Upper lobe of left lung (tissue), 6 donors: ENCODE measurements at places on chromosomes 7 and 10. TPM values are rescaled to one million over a fixed set of nuclear protein-coding genes. Genes with fewer than 3 reads are reported as not detected.

GRCh38 chr7:77460057-77460486 lies 43.9 kb upstream of the GSAP start:
- no peak for DNase-seq

DNA sequence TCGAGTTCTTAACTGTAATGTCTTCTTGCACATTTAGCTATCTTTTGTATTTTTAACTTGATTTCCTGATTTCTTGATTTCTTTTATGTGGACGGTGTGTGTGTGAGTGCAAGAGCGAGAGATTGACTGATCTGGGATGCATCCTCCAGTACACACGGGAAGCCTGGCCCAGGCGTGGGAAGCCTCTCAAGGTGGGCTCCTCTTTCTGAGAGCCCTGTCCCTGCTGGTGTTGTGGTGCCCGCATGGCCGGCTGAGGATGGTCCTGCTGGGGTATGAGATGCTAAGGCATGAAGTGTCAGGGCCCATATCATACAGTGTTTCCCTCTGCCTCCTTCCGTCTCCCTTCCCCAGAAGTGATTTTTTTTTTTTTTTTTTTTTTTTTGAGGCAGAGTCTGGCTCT lies 130.8 kb upstream of the TCERG1L start:
- no peak for DNase-seq

The HOXA2 gene
- total RNA-seq = 0.49 TPM

- no peak for DNase-seq
These were observed 70.0 kb downstream of the ARL4A start for GRCh38 chr7:12757443-12757842.

The AKR1E2 gene
- 6.3 TPM for total RNA-seq

DNA sequence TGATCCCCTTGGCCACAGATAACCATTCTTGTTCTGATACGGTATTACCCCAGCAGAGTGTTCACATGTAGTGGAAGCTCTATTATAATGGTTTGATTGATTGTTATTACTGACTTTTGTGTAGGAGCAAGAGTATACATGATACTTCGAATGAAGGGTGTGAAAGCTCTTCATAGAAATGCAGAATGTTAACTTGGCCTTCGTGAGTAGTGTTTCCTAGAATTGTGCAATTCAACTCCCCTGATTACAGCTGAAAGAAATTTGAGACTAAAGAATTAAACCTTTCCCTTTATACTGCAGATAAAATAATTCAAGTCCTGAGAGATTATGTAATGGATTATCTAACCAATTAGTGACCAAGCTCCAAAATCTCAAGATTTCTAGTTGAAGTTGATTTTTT lies 38.2 kb downstream of the MKLN1 start:
- no peak for DNase-seq

The SEMA3D gene
- total RNA-seq = 3.5 TPM

DNA sequence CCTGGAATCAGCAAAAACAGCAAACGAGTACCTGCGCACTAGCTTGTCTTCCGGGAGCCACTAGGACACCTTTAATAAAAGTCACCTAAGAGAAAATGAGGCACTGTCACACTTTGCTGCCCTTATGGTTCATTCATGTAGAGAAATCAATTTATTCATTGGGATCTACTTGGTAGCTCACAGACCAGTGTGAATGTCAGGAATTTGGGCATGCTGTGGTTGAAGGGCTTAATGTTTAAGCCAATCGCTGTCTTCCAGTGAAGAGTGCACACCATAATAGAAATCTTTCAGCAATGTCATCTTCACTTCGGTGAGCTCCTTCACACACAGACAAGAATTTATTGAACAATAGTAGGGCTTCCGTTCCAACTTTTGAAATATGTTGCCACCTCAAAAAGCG lies 65.1 kb downstream of the MARCHF5 start:
- DNase-seq = no peak

The SCART1 gene
- 2.1 TPM for total RNA-seq
